NCI-H1417 treated with DMSO at 0.1 percent for 48 hours (cell line): ENCODE measurements at places on chromosomes 16 and 17.

GRCh38 chr16:16992975-16993765 is 477.6 kb downstream of the XYLT1 start:
- DNase-seq, result no peak

GRCh38 chr16:68388124-68388523 is 60.2 kb downstream of the SMPD3 start:
- DNase-seq, result no peak

DNA sequence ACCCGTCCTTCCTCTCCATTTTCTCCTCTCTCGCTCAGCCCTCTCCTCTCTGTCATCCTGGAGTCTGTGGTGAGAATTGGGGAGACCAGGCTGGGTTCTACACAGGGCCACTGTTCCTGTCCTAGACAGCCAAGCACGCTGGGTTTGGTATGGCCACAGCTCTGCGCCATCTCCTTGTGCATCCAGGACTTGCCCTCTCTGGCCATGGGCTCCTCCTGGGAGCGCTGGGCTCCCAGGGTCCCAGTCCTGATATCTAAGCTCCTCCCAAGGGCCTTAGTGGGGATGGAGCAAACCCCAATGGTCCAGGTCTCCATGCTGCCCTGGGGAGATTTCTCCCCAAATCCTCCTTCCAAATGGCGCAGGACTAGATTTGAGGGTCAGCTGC is 27.2 kb upstream of the ITGA3 start:
- no peak for DNase-seq

- no peak for DNase-seq
Observed at GRCh38 chr17:56652628-56653027, 59.1 kb downstream of the NOG start.

- no peak for DNase-seq
Observed at GRCh38 chr17:38428112-38428642, at the start of gene ARHGAP23. Gene ARHGAP23, plus strand, starts transcription at chr17:38428464. Its CDS starts 22 bp downstream, at chr17:38428486.
